ENCODE measurements at places on chromosomes 1 and 21. TPM values are rescaled to one million over a fixed set of nuclear protein-coding genes. Genes with fewer than 3 reads are reported as not detected.

DNA sequence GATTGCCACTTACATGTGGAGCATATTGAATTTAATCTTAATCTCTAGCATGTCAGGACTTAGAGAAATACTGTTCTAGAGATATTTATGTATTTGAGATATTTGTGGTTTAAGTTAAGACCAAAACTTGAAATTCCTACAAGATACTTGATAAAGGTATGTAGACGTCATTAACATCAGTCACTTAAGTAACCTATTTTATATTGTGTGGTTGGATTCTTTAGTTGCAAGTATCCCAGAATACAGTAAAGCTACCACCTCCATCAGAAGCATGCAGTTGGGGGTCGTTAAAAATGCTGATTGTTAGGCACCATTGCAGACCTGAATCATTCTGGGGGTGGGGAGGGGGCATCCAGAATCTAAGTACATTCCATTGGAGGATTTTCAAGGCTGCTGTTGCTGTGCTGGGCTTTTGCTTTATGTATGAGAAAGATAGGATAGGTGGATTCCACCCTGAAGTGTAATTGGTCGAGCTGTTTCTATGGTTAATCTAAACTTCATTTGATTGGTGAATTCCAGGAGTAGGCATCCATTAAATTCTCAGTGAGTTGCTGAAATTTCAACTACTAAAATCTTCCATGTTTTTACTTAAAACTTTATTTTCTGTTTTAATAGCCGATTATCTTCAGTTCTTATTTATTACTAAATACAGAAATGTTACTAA is 4.0 kb downstream of the H3-3A start:
- no peak for DNase-seq
- H3K27ac ChIP-seq: no peak overlapping the region
- no peaks in the 10 kb centered on the region for H3K27me3 ChIP-seq

Gene F5
- polyA plus RNA-seq: 0.06 TPM

DNA sequence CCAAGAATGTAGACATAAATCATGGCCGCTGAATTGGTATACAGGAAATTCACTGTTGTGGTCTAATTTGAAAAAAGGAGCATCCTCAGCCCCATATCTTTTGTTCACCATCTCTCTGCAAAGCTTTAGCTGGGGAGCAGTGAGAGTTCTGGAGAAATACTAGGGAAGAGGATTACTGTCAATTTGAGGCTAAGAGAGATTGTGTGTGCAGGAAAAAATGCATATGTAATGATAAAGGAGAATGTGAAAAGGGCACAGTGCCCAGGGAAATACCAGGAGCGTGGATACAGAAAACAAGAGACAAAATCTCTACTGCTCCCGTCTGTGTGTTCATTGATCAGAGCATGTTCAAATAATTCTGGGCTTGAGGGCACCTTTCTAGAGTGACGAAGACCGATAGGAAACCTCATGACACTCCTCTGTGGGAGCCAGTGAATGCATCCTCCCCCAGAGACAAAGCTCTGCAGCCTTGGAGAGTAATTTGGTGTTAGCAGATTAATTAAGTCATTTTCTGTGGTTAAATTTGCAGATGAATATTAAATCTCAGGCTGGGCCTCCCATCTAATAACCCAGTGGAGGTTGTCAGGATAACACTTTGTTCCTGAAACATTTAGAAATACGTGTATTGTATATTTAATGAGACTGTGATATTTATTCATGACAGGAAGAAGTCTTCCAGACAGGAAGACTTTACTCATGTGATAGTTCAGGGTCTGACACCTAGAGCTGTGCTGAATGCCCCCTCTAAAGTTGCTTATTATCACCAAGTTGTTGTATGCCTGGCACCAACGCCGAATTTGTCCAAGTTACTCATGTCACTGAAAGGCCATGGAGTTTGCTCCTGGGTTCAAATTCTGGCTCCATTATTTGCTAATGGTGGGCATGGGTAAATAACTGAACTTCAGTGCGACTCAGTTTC is 287.3 kb upstream of the SGIP1 start:
- no peaks in the 10 kb centered on the region for H3K27me3 ChIP-seq
- H3K4me3 ChIP-seq: peak overlapping the region; percentile 21
- peak; percentile 10 for DNase-seq
- no peaks in the 10 kb centered on the region for H3K36me3 ChIP-seq
- peaks cover 26% of the 10 kb centered on the region for H3K4me1 ChIP-seq

DNA sequence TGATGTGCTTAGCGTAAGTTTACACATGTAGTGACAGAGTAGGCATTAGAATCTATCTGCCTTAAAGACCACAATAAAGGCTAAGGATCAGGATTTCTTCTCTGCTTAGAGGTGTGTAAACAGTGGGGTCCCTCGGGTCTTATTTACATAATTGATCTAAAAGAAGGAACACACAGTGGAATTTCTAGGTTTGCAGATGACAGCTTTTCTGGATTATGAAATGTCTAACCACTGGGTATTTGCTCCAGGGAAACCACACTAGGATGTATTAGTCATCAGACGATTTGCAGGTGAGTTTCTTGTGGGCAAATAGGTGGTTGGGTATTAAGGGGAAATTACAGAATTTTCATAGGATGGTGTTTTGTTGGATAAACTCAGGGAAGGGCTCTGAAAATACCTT is 5.8 kb downstream of the LRRC8D start:
- peaks cover 6% of the 10 kb centered on the region for H3K4me1 ChIP-seq
- H3K27me3 ChIP-seq: no peaks in the 10 kb centered on the region
- no peak overlapping the region for H3K4me3 ChIP-seq
- H3K27ac ChIP-seq: no peak overlapping the region
- no peaks in the 10 kb centered on the region for H3K36me3 ChIP-seq

DNA sequence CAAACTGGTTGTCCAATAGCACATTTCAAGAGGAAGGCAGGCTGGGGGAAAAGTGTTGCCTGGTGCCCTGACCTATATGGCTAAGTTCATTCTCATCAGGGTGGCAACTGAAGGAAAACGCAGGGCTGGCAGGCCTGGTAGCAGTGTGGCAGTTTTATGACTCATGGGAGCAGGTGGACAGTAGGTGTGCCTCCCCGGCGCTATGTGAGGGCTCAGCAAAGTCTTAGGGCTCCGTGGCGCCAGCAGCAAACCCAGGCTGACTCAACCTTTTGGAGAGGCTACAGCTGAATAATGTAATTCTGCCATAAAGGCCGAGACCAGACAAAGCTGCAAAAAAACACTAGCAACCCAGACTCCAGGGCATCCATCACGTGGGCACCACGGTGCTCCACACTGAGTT is 23.6 kb downstream of the GADD45A start:
- no peak overlapping the region for H3K27ac ChIP-seq
- DNase-seq: no peak
- no peaks in the 10 kb centered on the region for H3K27me3 ChIP-seq

GRCh38 chr21:25188677-25189079 is 418.6 kb downstream of the MRPL39 start:
- DNase-seq: no peak
- H3K36me3 ChIP-seq: no peaks in the 10 kb centered on the region
- H3K4me3 ChIP-seq: no peak overlapping the region
- H3K27me3 ChIP-seq: no peaks in the 10 kb centered on the region
- H3K4me1 ChIP-seq: no peaks in the 10 kb centered on the region
- no peak overlapping the region for H3K27ac ChIP-seq

Gene SUSD4
- 4.2 TPM for polyA plus RNA-seq

Gene PPCS
- polyA plus RNA-seq: 113 TPM

GRCh38 chr1:164380893-164381292 is 178.1 kb upstream of the PBX1 start:
- H3K27me3 ChIP-seq: no peaks in the 10 kb centered on the region
- no peaks in the 10 kb centered on the region for H3K36me3 ChIP-seq

Gene PLA2G2F
- polyA plus RNA-seq: not detected

Gene C1orf210
- not detected for polyA plus RNA-seq

Gene TXLNA
- 31.2 TPM for polyA plus RNA-seq

- H3K27ac ChIP-seq: no peak overlapping the region
- no peak overlapping the region for H3K4me3 ChIP-seq
- no peak for DNase-seq
These were observed 181.0 kb downstream of the FOXD2 start for GRCh38 chr1:47618830-47619229.

- peak; percentile 5 for DNase-seq
- H3K27ac ChIP-seq: peak overlapping the region; percentile 48
- H3K36me3 ChIP-seq: no peaks in the 10 kb centered on the region
These were observed 479.3 kb upstream of the RUNX1 start for GRCh38 chr21:35528116-35529042.

Gene RHD
- polyA plus RNA-seq: 0.46 TPM

- H3K27me3 ChIP-seq: no peaks in the 10 kb centered on the region
- H3K4me3 ChIP-seq: no peak overlapping the region
- H3K4me1 ChIP-seq: peaks cover 8% of the 10 kb centered on the region
These were observed 107.9 kb downstream of the SPSB1 start for GRCh38 chr1:9400425-9401079.

- no peak overlapping the region for H3K4me3 ChIP-seq
- DNase-seq: no peak
- no peaks in the 10 kb centered on the region for H3K36me3 ChIP-seq
- no peak overlapping the region for H3K27ac ChIP-seq
- H3K4me1 ChIP-seq: peaks cover 11% of the 10 kb centered on the region
These were observed 6.2 kb upstream of the RRP1 start for GRCh38 chr21:43783098-43783700.

GRCh38 chr21:38329162-38329561 is 72.4 kb downstream of the KCNJ15 start:
- DNase-seq: no peak
- peaks cover 9% of the 10 kb centered on the region for H3K4me1 ChIP-seq
- H3K27me3 ChIP-seq: no peaks in the 10 kb centered on the region

Gene SEC16B
- polyA plus RNA-seq: not detected

GRCh38 chr1:116987256-116987555 is 14.4 kb upstream of the CD101 start:
- peak; percentile 24 for DNase-seq
- no peak overlapping the region for H3K27ac ChIP-seq
- H3K36me3 ChIP-seq: no peaks in the 10 kb centered on the region
- peak overlapping the region; percentile 41 for H3K4me3 ChIP-seq

Gene LCE6A
- not detected for polyA plus RNA-seq

GRCh38 chr1:168466714-168467131 is 77.1 kb downstream of the XCL2 start:
- no peak for DNase-seq
- H3K27ac ChIP-seq: no peak overlapping the region
- H3K4me1 ChIP-seq: peaks cover 54% of the 10 kb centered on the region
- no peak overlapping the region for H3K4me3 ChIP-seq

DNA sequence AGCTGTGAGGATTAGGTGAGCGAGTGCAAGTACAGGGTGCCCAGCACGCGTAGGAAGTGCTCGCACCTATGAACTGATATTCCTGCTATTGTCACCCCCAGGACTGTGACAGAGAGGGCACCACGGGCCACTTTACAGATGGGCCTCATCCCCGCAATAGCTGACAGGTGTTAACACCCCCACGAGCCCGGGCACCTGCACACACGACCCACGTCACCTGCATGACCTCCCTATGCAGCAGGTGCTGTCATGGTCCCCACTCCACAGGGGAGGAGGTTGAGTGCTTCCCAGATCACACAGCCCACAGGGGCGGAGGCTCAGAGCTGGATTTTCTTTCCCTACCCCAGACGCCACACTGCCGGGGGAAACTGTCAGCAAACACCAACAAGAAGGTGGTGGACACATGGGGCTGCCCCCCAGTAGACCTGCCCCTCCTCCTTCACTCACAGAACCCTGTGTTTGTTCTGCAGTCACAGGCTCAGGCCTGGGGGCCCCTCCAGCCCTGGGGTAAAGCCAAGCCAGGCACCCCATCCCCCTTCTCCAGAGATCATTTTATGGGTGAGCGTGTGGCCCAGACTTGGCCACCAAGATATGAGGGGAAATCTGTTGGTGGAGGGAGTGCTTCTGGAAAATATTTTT is 465.5 kb downstream of the MATN1 start:
- no peaks in the 10 kb centered on the region for H3K4me1 ChIP-seq
- H3K36me3 ChIP-seq: no peaks in the 10 kb centered on the region
- no peaks in the 10 kb centered on the region for H3K27me3 ChIP-seq
- no peak overlapping the region for H3K4me3 ChIP-seq
- no peak overlapping the region for H3K27ac ChIP-seq
- DNase-seq: no peak

Measured in CD8-positive, alpha-beta memory T cell (primary cell).